ENCODE measurements at places on chromosomes 7 and 10.

GRCh38 chr10:70985824-70986622, 97.7 kb upstream of the PCBD1 start:
- DNase-seq: no peak

- no peak for DNase-seq
These were observed 38.4 kb upstream of the PSAP start for GRCh38 chr10:71889388-71889987.

- no peak for DNase-seq
These were observed 21.9 kb downstream of the ARHGAP22 start for GRCh38 chr10:48582970-48583369.

DNA sequence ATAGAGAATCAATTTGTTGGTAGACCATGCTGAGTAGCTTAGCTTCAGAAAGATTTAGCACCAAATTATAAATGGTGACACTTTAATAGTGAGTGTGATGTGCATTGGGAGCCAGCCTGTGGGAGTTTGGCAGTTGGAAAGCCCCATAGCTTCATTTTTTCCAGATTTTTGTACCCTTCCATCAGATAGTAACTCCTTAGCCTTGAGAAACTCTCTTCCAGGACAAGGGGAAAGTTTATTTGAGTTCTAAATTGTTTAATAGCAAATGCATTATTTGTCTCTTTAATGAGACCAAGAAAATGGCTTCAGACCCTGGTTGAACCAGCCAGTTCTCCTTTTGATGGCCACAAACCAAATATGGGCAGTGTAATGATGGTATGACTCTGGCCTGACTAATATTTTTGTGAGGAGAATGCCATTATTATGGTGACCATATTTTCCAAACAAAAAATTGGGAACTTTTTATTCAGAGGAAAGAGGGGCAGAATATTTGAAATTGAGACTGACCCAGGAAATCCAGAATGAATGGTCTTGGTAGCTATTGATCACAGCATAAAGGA, 49.8 kb downstream of the PLCE1 start:
- no peak for DNase-seq

GRCh38 chr7:93354815-93355214, 122.6 kb downstream of the VPS50 start:
- DNase-seq: no peak

- DNase-seq: no peak
These were observed 49.2 kb downstream of the GSDME start for GRCh38 chr7:24707988-24708615.

DNA sequence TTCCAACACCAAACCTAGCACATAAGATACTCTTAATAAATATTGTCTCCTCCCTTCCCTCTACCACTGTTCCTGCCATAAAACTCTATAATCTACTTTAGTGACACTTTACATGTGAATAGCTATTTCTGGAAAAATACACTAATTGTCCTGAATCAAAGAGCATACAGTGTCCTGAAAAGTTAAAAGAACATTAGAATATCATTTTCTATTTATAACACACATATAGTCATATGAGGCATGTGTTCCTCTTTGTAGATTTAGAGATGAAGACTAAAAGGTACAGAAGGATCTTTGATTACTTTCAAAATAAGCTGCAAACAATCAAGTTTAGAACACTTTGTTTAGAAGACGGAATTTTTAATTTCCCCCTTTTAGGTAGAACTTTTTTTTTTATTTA, 13.6 kb downstream of the NCOA4 start:
- no peak for DNase-seq

GRCh38 chr7:134473861-134474291, 15.0 kb upstream of the AKR1B1 start:
- no peak for DNase-seq

DNA sequence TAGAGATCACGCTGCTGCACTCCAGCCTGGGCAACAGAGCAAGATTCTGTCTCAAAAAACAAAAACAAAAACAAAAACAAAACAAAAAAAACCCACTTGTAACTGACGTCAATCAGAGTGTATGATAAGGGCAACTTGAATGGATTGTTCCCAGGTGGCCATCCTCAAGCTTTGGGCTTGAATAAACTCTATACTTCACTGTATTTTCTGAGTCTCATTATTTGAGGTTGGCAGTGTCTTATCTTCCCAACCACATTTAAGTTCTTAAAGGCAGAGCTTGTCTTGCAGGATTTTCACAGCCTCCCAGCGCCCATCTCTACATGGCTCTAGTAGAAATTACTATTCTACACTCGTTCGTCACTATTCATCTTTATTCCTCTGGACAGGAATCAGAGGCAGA, 5.1 kb upstream of the OAT start:
- no peak for DNase-seq

- DNase-seq: no peak
These were observed 27.9 kb downstream of the TARP start for GRCh38 chr7:38245409-38245977.

- DNase-seq: no peak
These were observed 17.6 kb downstream of the NT5C3A start for GRCh38 chr7:33044986-33045385.

DNA sequence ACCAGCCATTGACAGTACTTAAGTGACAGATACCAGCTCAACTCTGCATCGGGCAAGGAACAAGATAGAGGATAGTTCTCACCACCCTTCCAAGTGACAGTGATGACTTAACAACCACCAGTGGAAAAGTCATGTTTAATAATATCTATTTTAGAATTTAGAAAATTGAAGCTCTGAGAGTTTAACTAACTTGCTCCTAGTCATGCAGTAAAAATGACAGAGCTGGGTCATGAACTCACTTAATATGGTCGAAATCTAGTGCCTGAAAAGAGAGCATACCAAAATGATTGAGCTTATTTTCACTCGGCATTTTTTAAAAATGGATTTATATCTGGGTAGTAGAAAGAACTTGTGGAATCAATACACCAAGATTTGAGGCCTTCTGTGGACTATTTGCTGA, 367.8 kb upstream of the IGFBP3 start:
- DNase-seq: no peak

GRCh38 chr7:50939021-50939420, 156.3 kb upstream of the GRB10 start:
- no peak for DNase-seq

- DNase-seq: no peak
These were observed 9.6 kb upstream of the MRPS24 start for GRCh38 chr7:43878867-43879266.

DNA sequence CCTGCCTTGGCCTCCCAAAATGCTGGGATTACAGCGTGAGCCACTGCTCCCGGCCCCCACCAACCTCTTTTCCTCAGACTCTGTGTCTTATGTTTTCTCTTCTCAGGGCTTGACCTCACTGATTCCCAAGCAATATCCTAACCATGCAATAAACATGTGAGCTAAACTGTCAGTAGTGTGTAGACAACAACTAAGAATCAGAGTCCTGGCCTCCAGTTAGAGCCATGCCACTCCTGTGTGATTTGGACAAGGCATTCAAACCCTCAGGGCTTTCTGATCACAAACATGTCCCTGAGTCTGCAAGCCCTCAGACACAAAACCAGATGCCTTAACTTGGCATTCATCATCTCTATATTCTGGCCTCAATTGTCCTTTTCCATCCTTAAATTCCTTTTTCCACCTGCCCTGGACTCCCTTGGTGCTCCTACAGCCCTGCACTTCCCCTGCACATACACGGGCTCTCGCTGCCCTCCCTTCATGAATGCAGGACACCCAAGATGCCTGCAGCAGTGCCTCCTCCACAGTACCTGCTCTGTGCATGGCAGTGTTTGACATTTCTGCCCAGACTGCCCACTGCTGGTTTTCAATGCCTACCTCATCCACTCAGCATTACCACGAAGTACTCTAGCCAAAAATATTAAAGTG, 142.8 kb downstream of the CYP26A1 start:
- no peak for DNase-seq

DNA sequence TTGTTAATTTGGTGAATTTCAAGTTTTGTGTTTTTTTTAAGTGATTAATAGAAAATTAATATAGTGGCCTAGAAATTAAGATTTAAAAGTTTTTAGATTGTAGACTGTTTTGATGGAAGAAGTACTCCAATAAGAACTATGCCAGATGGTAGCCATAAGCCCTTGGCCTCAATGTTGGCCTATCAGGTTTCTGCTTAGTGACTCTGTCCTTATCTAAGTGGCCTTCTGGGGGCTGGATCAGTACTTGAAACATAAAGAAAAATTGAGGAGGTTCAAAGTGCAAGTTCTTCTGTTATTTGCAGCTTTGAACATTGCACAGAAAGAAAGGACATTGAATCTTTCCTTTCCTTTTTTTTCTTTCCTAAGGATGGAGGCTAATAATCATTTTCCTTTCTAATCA, 9.9 kb downstream of the CCDC126 start:
- no peak for DNase-seq

DNA sequence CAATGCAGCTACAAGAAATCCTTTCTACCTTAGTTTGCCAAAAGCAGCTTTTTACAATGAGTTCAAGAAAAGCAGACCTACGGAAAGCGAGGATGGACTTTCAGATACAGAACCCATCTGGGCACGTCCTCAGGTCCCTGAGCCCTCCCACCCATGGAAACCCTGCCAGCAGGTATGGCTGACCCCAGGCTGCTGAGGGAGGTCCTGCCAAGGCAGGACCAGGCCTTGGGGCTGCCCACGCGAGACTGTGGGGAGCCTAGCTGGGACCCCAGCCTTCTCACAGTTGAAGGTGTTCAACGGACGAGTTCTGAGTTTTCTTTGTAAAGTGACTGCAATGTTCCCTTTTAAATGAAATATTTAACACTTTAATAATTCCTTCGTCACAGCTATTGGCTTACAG, 245.0 kb downstream of the MGMT start:
- no peak for DNase-seq

- DNase-seq: peak; percentile 56
These were observed 5.7 kb downstream of the KAZALD1 start for GRCh38 chr10:101067356-101068083.

DNA sequence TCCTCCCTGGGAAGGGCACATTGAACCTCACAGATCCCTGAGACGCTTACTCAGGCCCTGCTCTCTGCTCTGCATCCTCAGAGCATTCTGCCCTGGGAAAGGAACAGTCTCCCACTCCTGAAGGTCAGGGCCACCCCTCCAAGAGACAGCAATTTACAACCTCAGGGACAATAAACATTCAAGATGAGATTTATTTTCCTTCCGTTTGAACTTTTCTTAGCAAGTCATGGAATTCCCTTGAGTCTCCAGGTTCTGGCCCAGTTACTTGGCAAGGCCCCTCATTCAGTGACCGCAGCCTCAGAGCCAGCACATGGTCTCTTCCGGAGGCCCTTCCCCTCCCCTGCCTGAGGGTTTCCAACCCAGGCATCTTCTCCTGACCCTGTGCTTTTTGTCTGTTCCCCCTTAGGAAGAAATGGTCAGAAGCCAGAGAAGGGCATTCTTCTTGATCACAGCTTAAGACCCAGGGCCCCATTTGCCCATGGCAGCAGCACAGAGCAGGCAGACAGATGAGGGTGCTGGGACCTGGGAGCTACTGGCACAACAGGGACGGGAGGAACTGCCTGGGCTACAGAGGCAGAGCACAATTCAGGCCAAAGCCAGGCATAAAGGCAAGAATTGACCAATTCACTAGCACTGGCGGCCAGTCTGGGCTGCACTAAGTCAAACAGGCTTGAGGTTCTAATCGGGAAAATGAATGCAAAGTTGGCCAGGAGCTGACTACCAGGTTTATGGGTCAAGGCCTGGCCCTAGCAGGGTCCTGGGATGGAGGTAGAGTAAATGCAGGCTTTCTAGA, 56.7 kb downstream of the VSTM4 start:
- no peak for DNase-seq

- no peak for DNase-seq
These were observed 427.1 kb downstream of the GPAM start for GRCh38 chr10:111756217-111757061.

DNA sequence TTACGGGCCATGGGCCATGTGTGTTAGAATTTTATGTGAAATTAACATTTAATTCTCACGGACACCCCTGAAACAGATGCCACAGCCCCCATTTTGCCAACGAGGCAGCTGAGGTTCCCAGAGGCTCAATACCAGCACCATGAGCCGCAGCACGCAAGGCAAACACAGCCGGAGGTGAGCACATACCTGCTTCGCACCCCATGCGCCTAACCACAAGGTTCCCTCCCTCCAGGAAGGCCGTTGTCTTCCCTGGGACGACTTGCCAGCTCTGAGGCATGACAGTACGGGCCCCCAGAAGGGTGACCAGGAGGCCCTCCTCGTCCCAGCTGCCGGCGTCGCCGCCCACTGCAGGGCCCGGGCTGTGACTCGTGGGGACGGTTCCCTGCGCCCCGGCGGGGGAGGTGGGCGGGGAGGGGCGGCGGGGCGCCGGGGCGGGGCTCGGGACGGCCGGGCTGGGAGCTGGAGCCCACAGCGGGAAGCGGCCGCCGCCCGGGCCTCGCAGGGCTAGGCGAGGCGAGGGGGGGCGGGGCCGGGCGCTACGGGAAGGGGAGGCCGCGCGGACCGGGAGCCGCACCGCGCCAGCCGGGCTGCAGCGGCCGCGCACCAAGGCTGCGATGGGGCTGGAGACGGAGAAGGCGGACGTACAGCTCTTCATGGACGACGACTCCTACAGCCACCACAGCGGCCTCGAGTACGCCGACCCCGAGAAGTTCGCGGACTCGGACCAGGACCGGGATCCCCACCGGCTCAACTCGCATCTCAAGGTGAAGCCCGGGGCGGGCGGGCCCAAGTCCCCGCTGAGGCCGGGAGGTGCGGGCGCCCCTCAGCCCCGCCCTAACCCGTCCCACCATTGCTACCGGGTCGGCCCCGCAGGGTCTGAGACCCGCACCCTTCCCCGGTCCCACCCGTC, at the start of gene CAV2:
CAV2 (plus strand) TSS at position 571 of the 910 bp plus-strand sequence; CDS start at position 615, 44 bp downstream.
- no peak for DNase-seq

DNA sequence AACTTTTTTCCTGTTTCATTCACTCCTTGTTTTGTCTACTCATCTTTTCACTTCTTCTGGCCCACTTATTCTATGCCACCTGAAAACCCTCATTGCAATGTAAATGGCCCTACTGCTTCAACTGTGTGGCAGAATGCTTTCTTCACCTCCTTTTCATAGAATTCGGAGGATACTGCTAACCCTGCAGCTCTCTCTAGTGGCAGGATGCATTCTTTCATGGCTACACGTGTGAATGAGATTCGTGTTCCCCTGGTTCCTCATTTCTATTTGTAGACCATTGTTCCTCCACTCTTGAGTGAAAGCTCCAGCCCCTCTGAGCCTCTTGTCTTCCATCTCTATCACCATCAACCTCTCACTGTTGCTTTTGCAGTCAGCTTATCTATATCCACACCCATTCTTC, 20.9 kb upstream of the CYP26C1 start:
- DNase-seq: no peak

DNA sequence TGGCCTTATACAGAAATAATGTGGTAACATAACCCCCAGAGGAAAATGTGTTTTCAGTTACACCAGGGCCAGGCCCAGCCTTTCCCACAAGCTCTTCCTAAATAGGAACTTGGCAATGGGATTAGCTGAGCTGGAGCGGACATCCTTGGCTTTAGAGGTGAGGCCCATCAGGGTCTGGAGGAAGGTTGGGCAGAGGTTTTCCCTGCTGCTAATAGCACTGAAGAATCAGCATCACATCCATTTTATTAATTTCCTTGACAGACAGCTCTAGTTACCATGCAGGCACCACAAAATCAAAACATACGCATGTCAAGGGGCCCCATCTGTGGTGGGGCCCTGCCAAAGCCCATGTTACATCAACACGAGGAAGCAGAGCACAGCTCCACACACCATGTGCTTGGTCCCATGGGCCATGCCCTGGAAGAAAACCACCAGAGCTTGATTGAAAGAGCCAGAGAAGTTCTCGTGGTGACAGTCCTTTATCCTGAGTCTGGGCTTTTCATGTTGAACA, 566.6 kb downstream of the KCNMA1 start:
- no peak for DNase-seq
